ENCODE measurements at places on chromosomes 13 and 19. TPM values are rescaled to one million over a fixed set of nuclear protein-coding genes. Genes with fewer than 3 reads are reported as not detected.

- no peak for DNase-seq
These were observed 39.2 kb downstream of the TBC1D4 start for GRCh38 chr13:75442736-75443234.

DNA sequence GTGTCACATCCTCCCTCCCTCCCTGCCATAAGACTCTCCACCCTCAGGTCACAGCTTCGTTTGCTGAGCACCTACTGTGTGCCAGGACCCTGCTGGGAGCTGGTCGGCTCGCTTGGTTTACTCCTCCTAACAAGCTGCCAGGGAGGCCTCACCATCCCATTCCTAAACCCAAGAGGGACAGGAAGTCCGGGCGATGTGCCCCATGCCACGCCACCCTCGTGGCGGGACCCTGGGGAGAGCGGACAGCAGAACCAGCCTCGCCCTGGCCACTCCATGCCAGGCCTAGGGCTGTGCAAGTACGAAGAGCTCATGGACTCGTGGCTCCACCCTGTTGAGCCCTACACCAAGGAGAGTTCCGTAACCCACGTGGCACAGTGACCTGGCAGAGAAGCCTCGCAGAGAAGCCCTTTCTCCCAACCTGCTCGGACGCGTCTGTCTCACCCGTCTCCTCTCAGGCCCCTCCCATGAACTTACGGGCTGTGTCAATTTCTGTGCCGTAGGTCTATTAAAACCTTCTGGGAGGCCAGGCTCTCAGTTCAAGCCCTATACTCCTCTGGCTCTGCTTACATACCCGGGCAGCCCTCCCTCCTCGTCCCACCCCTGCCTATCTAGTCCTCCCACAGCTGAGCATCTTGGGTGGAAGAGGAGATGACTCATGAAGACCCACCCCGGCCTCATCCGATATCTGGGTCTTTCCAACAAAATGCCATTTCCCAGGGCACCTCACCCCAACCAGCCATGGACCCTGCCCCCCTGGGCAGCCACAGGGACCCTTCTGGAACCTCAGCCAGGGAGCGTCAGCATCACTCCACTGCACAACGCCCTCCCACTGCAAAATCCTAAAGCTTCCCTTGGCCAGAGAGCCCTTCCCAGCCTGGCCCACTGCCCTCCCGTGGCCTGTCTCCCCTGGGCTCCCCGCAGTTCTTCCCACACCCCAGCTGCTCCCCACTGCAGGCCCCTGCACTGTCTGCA lies 2.6 kb downstream of the UBXN6 start:
- DNase-seq, result no peak

DNA sequence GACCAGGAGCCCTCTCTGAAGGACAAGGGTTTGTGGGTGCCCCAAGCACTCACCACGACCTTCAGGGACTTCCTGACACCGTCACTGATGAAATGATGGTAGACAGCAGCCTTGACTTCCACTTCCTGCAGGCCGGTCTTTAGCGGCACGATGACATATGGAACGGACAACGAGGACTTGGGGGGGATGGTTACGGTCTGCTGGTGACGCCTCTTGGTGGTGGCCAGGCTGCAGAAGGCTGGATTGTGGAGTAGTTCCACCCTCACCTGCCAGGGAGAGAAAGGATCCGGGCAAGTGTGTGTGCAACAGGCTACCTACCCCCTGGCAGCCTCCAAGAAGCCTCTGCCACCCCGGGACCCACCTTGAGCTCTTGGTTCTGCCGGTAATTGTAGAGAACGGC lies 23.2 kb downstream of the C3 start:
- DNase-seq, result no peak

DNA sequence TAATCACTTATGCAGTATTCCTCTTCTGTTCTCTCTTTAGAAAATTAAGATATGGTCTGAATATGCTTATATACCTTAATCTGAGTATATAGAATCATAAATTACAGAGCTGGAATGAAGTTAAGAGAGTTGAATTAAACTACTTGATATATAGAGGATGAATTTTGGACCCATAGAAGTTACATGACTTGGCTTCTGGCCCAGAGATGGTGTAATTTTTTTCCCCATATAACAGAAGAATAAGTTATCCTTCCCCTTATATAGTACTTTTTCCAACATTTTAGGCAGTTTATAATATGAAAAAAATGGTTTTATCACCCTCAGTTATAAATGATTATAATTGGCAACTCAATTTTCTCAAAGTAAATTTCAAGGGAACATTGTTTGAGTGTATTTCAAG lies 616.3 kb downstream of the TBC1D4 start:
- no peak for DNase-seq

DNA sequence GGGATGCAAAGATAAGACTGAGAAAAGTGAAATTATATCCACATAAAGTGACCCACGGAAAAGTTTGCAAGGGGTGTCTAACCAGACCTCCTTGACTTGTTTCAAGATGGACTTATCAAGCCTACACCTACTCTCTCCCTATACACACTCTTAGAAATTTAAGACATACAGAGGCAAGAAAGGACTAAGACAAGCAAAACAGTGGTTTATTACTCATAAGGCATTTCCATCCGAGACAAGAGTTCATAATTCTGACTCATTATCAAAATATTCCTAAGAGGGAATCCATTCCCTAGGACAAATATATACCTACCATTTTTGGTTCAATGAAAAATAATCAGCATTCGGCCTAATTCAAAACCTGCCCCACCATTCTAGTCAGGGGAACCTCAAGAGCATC lies 232.6 kb upstream of the GPC6 start:
- DNase-seq, result no peak

DNA sequence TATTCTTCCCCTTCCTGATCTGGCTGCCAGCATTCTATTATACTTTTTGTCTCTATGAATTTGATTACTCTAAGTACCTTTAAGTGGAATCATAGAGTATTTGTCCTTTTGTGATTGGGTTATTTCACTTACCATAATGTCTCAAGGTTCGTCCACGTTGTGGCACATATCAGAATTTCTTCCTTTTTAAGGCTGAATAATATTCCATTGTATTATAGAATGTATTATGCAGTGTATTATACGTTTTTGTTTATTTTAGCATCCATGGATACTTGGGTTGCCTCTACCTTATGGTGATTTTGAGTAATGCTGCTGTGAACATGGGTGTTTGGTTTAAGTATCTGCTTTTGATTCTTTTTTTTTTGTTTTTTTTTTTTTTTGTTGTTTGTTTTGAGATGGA lies 19.3 kb downstream of the URI1 start:
- DNase-seq, result no peak

DNA sequence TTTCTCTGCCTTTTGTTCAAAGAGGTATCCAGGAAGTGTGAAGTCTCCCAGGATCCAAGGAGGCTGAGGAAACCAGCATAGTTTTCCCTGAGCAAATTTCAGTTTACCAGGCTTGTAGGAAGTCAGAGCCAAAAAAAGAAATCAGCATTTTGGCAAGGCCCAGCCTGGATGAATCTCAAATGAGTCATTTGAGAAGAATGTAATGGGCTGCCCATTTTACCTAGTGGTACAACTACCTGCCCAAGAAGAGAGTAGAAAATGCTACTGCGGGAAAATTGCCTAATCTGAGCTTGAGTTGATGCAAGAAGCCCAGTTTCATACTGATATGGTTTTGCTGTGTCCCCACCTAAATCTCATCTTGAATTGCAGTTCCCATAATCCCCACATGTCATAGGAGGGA lies 284.1 kb upstream of the ZNF507 start:
- DNase-seq, result no peak

- no peak for DNase-seq
These were observed 18.8 kb downstream of the HIPK4 start for GRCh38 chr19:40370997-40371801.

DNA sequence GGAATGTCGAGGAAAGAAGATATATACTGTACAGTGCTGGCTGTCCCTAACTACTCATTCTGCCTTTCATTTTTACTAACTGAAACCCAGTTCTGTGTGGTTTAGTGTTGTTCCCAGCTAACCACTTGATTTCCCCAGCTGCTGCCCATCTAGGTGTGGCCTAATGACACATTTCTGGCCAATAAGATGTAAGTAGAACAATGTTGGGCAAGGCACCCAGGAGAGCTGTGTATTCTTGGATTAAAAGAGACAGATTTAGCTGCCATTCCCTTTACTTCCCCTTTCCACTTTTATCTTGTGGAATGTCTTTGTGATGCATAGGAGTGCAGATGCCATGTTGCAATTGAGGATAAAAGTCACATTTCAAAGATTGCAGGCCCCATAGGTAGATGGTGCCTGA lies 28.3 kb upstream of the PCDH9 start:
- DNase-seq, result no peak

DNA sequence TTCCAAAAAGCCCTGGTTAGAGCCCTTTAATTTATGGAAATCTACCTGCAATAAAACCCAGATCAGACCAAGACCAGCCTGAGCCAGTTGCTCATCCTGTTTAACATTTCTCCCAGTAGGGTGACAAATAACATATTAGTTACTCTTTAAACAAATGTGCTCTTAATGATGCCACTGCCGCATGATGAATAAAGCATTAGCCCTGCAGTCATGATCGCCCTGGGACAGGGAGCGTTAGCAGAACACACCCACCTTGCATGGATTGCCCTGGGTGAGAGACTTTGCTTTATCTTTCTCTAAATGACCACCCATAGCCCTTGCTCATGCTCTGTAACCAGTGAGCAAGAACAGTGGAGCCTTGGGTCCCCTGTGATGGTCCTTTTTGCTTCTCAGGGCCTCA lies 362.4 kb downstream of the ENOX1 start:
- no peak for DNase-seq

DNA sequence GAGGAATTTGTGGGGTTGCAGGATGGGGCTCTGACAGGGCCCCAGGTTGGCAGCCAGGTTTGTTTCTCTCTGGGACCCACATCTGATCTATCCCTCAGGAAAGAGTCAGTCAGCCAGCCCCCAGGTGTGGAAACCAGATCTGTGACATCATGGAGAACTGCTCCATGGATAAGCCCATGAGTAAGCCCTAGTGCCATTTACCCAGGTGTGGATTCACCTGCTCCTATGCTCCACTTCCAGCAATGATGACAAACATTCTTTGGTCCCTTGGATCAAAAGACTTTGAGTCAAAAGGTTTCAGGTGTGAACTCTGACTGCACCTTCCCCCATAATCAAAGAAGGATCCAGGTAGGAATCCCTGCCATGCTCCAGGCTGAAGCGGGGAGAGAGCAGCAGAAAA lies 26.9 kb upstream of the IGFL4 start:
- DNase-seq, result no peak

- DNase-seq, result no peak
These were observed 25.3 kb downstream of the NAXD start for GRCh38 chr13:110640591-110641029.

GRCh38 chr13:104111031-104111430 lies 1044.8 kb upstream of the SLC10A2 start:
- DNase-seq, result no peak

DNA sequence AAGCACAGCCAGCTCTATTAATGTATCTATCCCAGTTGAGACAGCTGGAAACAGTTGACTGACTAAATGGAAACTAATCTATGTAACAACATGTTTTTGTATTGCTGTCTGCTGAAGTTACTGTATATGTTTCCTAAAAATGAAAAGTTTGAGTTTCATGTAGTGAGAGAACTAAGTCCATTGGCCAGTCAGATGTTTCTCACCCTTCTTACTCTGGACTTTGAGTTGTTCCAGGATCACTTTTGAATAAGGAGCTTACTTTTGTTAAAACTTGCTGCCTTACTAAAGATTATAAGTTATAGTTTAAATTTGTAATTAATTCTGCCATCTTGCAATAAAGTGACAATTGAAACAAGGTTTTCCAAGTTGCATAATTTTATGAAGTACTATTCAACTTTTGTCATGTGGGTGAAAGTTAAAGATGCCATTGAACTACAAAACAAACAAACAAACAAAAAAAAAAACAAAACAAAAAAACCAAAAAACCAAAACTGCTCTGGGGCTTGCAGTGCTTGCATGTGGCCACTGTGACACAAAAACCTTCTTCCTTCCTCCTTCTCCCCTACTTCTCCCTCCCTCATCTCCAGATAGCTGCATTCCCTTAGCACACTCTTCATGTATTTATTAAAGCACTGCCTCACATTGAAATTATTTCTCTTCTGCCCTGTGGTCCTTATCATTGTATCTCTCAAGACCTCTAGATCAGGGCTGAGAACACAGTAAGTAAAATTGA lies 15.3 kb downstream of the WDFY2 start:
- DNase-seq, result no peak

GRCh38 chr19:14061751-14062557 lies at the start of gene PALM3:
TSS of gene PALM3 (minus strand) at chr19:14062076. CDS start at chr19:14061980, 96 bp downstream.
- DNase-seq, result no peak

- no peak for DNase-seq
These were observed 29.3 kb downstream of the ZNF566 start for GRCh38 chr19:36460046-36460445.

- no peak for DNase-seq
These were observed 30.5 kb downstream of the CERS4 start for GRCh38 chr19:8239528-8240273.

DNA sequence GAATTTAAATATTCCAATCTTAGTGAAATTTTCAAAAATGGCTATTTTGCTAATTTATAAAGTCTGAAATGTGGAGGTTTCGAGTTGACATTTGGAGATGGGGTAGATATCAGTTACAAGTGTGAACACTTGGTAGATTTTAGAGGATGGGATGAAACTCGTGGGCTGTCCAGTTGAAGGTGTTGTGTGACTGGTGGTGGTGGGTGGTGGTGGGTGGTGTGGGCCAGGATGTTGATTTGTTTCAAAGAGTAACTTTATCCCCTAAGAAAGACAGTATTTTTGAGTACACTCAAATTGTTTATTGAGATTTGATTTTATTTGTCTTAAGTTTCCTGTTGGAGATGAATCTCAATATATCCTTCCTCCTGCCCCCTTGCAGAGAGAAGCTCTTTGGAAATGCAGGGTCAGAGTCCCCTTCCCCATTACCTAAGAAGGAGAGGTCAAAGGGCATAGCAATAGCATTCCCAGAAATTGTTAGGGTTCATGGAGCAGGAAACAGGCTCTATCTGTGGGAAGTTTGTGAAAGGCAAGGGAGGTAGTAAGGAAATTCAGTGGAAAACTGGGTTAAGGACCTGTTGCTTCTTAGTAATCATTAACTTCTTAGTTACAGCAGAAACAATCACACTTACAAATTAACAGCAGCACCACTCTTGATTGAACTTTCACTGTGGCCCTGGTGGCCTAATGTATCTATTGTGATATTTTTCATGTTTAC lies 133.6 kb upstream of the RNF113B start:
- DNase-seq, result no peak

- peak; percentile 55 for DNase-seq
These were observed 76.0 kb downstream of the CHST8 start for GRCh38 chr19:33697766-33698165.

- peak; percentile 81 for DNase-seq
These were observed 237.4 kb downstream of the RGCC start for GRCh38 chr13:41694545-41695301.

- DNase-seq, result no peak
These were observed 574 bp downstream of the ZNF227 start for GRCh38 chr19:44212866-44213346.

GRCh38 chr19:18453269-18454024 lies 15.5 kb upstream of the ISYNA1 start:
- no peak for DNase-seq

- DNase-seq, result no peak
These were observed 706.4 kb upstream of the SLC10A2 start for GRCh38 chr13:103772576-103772975.

- DNase-seq, result no peak
These were observed 6.9 kb upstream of the CDK8 start for GRCh38 chr13:26247011-26247410.

TYK2 gene
- 128 TPM for total RNA-seq

MAG gene
- total RNA-seq, result 0.42 TPM

USHBP1 gene
- total RNA-seq, result 4.6 TPM

MAB21L1 gene
- 0.36 TPM for total RNA-seq

IER2 gene
- 143 TPM for total RNA-seq

ZNF575 gene
- total RNA-seq, result 4.6 TPM

ZNF723 gene
- not detected for total RNA-seq

CRTC1 gene
- 9.5 TPM for total RNA-seq

LILRB2 gene
- 22.7 TPM for total RNA-seq

KIR3DL1 gene
- not detected for total RNA-seq

LACC1 gene
- total RNA-seq, result 9.4 TPM

CYP2F1 gene
- not detected for total RNA-seq

Measured in aorta (tissue), 5 donors.